Hair follicle dermal papilla cell (primary cell): ENCODE measurements at places on chromosomes 12 and 14. TPM values are rescaled to one million over a fixed set of nuclear protein-coding genes. Genes with fewer than 3 reads are reported as not detected.

TTC5 gene
- 15.3 and 20.5 TPM in 2 replicates for total RNA-seq

SMOC1 gene
- 0.24 and 1.8 TPM in 2 replicates for total RNA-seq

TMEM132D gene
- 0.16 TPM in 1 of 2 replicates, not detected in the other for total RNA-seq

CISTR gene
- not detected in 2 replicates for total RNA-seq

TMEM229B gene
- total RNA-seq, result 1.6 and 1.8 TPM in 2 replicates

MEG3 gene
- 200 and 262 TPM in 2 replicates for total RNA-seq

PTPN6 gene
- 0.61 and 0.65 TPM in 2 replicates for total RNA-seq

DYRK2 gene
- total RNA-seq, result 52.1 and 52.2 TPM in 2 replicates

CATSPERB gene
- not detected in 2 replicates for total RNA-seq

AGAP2 gene
- 0.49 and 0.73 TPM in 2 replicates for total RNA-seq

RFX4 gene
- total RNA-seq, result not detected in 2 replicates

TAS2R9 gene
- total RNA-seq, result not detected in 2 replicates

CLEC9A gene
- total RNA-seq, result not detected in 2 replicates

RDH5 gene
- total RNA-seq, result 16.7 and 47.7 TPM in 2 replicates

MYH6 gene
- total RNA-seq, result not detected in 2 replicates

KRT79 gene
- total RNA-seq, result not detected in 2 replicates

LHX5 gene
- not detected in 2 replicates for total RNA-seq

RNF212B gene
- total RNA-seq, result not detected in 2 replicates

PIWIL1 gene
- not detected in 2 replicates for total RNA-seq

TAS2R8 gene
- total RNA-seq, result 0.12 TPM in 1 of 2 replicates, not detected in the other

MMP19 gene
- total RNA-seq, result 15.4 and 16.1 TPM in 2 replicates

TSHR gene
- total RNA-seq, result 2.3 and 3.4 TPM in 2 replicates

AHSA1 gene
- 39.4 and 40.0 TPM in 2 replicates for total RNA-seq
